ENCODE measurements at places on chromosomes 12 and 14. TPM values are rescaled to one million over a fixed set of nuclear protein-coding genes. Genes with fewer than 3 reads are reported as not detected.

C14orf180 gene
- polyA plus RNA-seq: 0.22 TPM

DNA sequence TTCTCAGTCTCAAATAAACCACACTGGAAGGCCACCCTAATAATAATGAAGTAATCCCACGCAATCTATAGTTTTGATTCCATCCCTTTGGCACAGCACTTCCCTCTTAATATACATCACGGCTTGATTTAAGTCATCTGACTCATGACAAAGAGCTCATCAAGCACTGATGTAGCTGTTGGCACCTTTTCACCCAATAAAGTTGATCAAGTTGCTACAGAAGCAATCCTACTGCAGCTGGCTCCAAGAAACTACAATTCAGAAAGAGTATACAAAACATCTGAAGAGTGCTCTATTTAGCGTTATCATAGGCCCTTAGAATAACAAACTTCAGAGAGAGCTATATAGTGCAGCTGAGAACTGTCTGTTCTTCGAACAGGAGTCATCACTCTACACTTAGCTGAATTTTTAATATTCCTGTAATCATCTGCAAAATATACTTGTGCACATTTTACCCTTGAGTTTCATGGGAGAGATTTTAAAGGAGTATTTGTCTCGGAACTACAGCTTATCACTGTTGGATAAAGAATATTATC, 94.9 kb downstream of the OSBPL8 start:
- H3K27ac ChIP-seq: no peak overlapping the region
- H3K27me3 ChIP-seq: no peaks in the 10 kb centered on the region
- no peak for DNase-seq
- no peaks in the 10 kb centered on the region for H3K4me1 ChIP-seq

GRCh38 chr12:93521225-93522080, 51.0 kb upstream of the SOCS2 start:
- DNase-seq: no peak
- no peaks in the 10 kb centered on the region for H3K27me3 ChIP-seq
- no peak overlapping the region for H3K27ac ChIP-seq
- H3K4me3 ChIP-seq: no peak overlapping the region
- H3K4me1 ChIP-seq: no peaks in the 10 kb centered on the region

OLR1 gene
- 2.6 TPM for polyA plus RNA-seq

- H3K4me1 ChIP-seq: no peaks in the 10 kb centered on the region
- H3K36me3 ChIP-seq: no peaks in the 10 kb centered on the region
- H3K27me3 ChIP-seq: no peaks in the 10 kb centered on the region
- no peak overlapping the region for H3K4me3 ChIP-seq
Measured at GRCh38 chr12:18454330-18454729, 193.0 kb downstream of the PIK3C2G start.

DNA sequence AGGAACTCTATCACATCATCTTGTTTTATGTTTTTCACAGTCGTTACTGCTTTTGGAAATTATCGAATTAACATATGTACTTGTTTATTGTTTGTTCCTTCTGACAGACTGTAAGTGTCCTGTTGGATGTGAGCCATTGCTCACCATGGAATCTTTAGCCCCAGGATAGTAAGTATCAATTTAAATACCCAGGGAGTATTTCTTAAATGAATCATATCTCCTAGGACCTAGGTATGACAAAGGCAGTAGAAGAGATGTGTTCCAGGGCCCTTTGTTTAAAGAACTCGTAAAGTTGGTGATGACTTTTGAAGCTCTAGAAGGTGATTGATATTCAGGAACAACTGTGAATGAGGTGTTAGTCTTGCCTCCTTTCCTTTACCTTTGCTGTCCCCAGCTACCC, 30.3 kb upstream of the STRAP start:
- no peaks in the 10 kb centered on the region for H3K27me3 ChIP-seq
- no peak overlapping the region for H3K4me3 ChIP-seq
- no peaks in the 10 kb centered on the region for H3K4me1 ChIP-seq
- no peak overlapping the region for H3K27ac ChIP-seq

DNA sequence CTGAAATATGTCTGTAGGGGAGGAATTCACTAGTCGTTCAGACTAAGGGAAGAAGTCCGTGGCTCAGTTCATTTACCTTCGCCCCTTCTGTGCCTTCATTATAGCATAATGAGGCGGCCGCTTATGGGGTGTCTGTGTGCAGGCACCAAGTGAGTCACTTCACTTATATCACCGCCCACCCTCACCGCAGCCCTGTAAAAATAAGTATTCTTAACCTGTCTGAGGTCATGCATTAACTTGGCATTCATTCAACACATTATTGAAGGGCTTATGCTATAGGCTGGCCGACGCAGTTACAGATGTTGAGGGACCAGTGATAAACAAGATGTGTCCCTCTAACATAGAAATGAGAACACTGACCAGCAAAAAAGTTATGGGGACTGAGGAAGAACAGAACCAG, 47.7 kb upstream of the PTCSC3 start:
- peaks cover 4% of the 10 kb centered on the region for H3K4me1 ChIP-seq
- no peak overlapping the region for H3K4me3 ChIP-seq
- peaks cover 2% of the 10 kb centered on the region for H3K27me3 ChIP-seq
- H3K27ac ChIP-seq: no peak overlapping the region
- DNase-seq: no peak
- no peaks in the 10 kb centered on the region for H3K36me3 ChIP-seq

DNA sequence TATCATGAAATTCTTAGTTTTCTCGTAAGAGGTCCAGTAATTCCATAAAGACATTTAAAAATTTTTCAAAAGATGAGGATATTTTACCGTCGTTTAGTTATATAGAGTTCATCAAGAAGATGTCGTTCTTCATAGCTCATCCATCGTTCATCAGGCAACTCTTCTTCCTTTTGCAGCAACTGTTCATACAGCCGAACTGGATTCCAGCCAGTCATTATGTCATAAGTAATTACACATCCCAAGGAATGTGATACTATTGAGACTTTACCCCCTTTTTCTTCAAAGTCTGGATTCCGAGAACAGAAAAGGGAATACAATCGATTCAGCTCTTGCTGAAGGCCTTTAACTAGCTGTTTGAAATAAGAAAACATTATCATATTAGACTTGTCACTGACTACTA, 90.3 kb downstream of the DDHD1 start:
- H3K27me3 ChIP-seq: no peaks in the 10 kb centered on the region
- DNase-seq: peak; percentile 19
- H3K27ac ChIP-seq: no peak overlapping the region
- no peaks in the 10 kb centered on the region for H3K4me1 ChIP-seq

DNA sequence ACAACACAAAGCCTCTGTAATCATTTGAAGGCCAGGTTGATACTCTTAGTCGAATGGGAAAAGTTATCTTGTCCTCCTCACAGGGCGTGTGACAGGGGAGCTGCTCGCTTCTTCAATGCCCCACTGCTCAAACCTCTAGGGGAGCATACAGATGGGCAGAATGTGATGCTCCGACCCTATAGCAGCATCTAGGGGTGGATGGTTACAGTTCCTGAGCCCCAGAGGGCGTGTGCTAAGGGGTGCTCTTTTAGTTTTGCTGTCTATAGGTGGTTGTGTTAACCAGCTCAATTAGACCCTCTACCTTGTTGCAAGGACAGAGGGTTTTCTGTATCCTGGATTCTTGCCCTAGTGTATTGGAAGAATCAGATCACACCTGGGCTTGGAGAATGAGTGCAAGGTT, 47.8 kb downstream of the HSD17B6 start:
- H3K27me3 ChIP-seq: no peaks in the 10 kb centered on the region
- DNase-seq: no peak
- H3K4me1 ChIP-seq: no peaks in the 10 kb centered on the region
- H3K4me3 ChIP-seq: no peak overlapping the region

DNA sequence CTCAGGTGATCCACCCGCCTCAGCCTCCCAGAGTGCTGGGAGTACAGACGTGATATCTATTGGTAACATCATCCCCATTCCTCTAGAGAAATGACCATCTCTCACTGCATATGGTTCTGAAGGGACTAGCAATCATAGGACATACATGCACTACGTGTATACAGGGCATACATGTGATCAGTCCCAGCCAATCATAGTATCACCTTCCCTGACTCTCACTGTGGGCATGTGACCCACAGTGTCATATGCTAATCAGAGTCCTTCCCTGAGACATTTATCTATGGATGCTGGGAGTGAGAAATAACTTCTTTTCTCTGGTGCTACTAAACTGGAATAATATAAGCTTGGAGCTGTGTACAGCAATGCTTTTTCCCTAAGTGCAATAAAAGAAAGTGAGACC, 12.1 kb upstream of the FBXW8 start:
- H3K27me3 ChIP-seq: peaks cover 16% of the 10 kb centered on the region
- DNase-seq: no peak
- H3K4me1 ChIP-seq: no peaks in the 10 kb centered on the region
- H3K27ac ChIP-seq: no peak overlapping the region
- no peaks in the 10 kb centered on the region for H3K36me3 ChIP-seq

DNA sequence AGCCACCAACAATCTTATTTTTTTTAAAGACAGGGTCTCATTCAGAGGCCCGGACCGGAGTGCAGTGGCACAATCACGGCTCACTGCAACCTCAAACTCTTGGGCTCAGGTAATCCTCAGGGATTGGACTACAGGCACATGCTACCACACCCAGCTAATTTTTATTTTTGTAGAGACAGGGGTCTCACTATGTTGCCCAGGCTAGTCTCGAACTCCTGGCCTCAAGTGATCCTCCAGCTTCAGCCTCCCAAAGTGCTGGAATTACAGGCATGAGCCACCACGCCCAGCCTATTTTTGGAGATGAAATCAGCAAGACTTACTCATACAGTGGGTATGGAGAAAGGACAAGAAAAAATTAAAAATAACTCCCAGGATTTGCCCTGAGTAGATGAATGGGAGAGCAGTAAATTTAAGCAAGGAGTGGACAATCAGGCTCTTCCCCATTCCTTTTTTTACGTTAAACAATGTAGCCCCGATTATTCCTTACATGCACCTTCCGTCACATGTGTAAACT, 13.2 kb downstream of the FMNL3 start:
- peaks cover 4% of the 10 kb centered on the region for H3K4me1 ChIP-seq
- no peak for DNase-seq
- peaks cover 2% of the 10 kb centered on the region for H3K27me3 ChIP-seq
- no peak overlapping the region for H3K4me3 ChIP-seq
- no peak overlapping the region for H3K27ac ChIP-seq

DNA sequence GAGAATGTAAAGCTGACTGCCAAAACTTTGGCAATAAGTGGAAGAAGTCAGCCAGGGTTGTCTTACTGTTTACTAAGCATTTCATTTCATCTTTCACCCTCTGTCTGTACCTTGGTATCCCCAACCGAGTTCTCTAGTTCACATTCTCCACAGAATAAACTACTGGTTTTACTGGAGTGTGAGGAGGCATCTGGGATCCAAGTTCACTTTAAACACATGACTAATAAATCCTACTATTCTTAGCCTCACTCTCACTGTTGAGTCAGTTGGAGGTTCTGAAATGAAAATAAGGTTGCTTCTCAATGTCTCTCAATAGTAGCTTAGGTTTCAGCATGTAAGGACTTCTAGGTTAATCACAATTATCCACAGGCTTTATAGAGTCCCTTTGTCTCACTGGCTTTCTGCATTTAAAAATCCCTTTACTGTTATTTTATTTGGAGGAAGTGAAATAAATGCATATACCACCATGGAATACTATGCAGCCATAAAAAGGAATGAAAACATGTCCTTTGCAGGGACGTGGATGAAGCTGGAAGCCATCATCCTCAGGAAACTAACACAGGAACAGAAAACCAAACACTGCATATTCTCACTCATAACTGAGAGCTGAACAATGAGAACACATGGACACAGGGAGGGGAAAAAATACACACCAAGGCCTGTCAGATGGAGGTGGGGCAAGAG, 95.8 kb downstream of the EPS8 start:
- H3K27me3 ChIP-seq: no peaks in the 10 kb centered on the region
- peak; percentile 55 for DNase-seq
- no peak overlapping the region for H3K4me3 ChIP-seq
- H3K27ac ChIP-seq: peak overlapping the region; percentile 90

DNA sequence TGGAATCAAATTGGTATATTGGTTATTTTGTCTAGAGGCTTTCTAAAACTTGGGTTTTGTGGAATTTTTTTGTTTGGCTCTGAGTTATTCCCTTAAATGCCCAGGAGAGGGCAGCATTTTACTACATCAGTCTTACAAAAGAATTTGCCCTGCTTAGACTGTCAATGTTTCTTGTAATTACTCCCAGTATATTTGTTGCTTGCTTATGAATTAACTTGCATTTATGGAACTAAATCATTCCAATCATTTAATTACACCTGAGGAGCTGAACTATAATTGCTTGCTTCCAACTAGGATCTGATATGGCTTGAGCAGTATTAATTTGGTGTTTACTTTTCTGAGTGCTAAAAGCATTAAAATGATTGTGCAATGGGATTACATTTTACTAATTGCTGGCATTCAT, 48.7 kb downstream of the MIPOL1 start:
- no peak overlapping the region for H3K4me3 ChIP-seq
- H3K27ac ChIP-seq: no peak overlapping the region
- H3K27me3 ChIP-seq: no peaks in the 10 kb centered on the region

NELL2 gene
- 99.9 TPM for polyA plus RNA-seq

- H3K27me3 ChIP-seq: no peaks in the 10 kb centered on the region
- no peak overlapping the region for H3K27ac ChIP-seq
- H3K4me3 ChIP-seq: no peak overlapping the region
- DNase-seq: no peak
- H3K36me3 ChIP-seq: no peaks in the 10 kb centered on the region
- H3K4me1 ChIP-seq: no peaks in the 10 kb centered on the region
Measured at GRCh38 chr12:59734371-59734770, 138.5 kb downstream of the SLC16A7 start.

GRCh38 chr14:24241829-24242443, 487 bp downstream of the TINF2 start:
- peaks cover 23% of the 10 kb centered on the region for H3K4me1 ChIP-seq
- peaks cover 41% of the 10 kb centered on the region for H3K36me3 ChIP-seq
- DNase-seq: no peak
- peak overlapping the region; percentile 99 for H3K27ac ChIP-seq

DNA sequence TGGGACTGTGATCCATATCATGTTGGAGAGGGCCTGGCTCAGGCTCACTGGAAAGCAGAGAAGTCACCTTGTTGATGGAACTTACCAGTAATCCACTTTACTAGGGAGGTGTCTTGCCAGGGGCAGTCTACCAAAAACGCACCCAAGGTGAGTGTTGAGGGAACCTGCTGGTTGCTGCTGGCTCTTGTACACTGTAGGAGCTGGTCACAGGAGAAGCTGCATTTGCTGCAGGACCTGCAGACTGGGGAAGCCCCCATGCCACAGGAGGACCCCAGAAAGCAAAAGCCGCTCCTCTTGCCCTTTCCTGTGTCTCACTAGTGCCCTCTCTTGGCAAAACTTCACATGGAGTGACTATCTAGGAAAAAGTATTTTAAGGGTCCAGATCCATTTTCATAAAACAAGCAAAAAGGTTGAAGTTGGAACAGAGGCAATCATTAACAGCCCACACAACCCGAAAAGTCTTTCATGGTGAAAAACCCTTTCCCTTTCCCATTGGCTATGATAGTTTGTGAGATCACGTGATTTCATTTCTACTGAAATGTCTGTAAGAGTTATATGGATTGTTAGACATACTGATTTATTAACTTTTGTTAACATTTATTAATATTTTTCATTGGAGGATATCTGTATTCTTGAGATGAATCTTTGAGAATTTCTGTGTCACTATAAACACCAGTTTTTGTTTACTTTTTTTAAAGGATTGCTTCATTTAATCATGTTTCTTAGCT, 59.2 kb downstream of the RASSF8 start:
- no peaks in the 10 kb centered on the region for H3K4me1 ChIP-seq
- DNase-seq: no peak
- H3K4me3 ChIP-seq: no peak overlapping the region
- H3K27me3 ChIP-seq: no peaks in the 10 kb centered on the region
